GM23338 (cell line): ENCODE measurements at places on chromosomes 7 and 10. TPM values are rescaled to one million over a fixed set of nuclear protein-coding genes. Genes with fewer than 3 reads are reported as not detected.

DNA sequence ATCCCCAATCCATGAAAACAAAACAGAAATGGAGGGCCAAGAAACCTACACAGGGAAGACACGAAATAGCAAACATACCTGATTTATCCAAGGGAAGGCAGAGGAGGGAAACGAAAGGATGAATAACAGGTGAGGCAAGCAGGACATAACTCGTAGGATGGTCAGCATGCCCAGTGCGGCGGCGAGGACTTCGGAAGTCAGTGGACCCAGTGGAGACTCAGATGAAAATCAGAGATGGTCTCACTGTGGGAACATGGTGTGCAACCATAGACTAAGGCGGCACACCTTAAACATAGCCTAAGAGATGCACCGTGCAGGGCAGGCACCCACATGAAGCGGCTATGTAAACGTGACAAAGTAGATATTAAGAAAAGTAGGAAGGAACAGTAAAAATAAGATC, 157.5 kb downstream of the MGMT start:
- no peak overlapping the region for H3K4me3 ChIP-seq
- H3K27ac ChIP-seq, result no peak overlapping the region
- no peaks in the 10 kb centered on the region for H3K36me3 ChIP-seq

DNA sequence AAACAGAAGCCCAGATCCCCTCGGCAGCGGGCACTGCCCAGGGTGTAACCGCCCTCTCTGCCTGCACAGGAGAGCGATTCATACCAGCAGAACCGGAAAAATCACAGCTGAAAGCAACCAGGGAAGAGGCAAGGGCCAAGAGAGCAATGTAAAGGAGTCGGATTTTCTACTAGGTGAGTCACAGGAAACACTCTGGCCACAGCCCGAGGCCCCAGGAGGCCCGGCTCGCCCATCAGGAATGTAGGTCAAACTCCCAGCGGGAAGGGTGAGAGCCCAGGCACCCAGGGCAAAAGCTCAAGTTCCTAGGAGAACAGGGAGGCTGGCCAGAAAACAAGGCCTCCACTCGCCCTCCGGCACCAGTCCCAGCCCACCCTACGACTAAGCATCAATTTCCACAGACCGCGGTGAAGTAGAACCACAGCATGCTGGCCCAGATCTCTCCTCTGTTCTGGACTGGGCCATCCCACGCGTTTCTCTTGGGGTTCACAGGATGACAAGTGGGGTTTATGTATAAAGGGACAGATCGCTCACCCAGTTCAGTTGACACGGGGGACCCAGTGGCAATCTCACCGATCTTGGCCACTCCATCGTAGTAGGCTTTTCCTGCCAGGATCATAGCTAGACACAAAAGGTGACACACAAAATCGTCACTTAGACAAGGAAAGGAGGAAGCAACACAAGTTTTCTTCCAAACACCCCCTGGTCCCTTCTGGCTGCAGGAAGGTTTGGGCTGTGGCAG, 46.2 kb downstream of the BAIAP2L1 start:
- peak overlapping the region; percentile 55; the same call in 1 of the 2 replicates for H3K27ac ChIP-seq
- no peak for DNase-seq
- no peak overlapping the region for H3K4me3 ChIP-seq
- 0 out of 2 replicates have a peak, but pooled peaks cover 4% of the 10 kb centered on the region for H3K4me1 ChIP-seq

- DNase-seq, result no peak
- H3K27me3 ChIP-seq, result no peaks in the 10 kb centered on the region
- H3K4me3 ChIP-seq, result no peak overlapping the region
- H3K4me1 ChIP-seq, result no peaks in the 10 kb centered on the region
Observed at GRCh38 chr7:54847921-54848320, 88.9 kb upstream of the SEC61G start.

- no peak overlapping the region for H3K27ac ChIP-seq
- DNase-seq, result no peak
- H3K36me3 ChIP-seq, result no peaks in the 10 kb centered on the region
- H3K4me1 ChIP-seq, result no peaks in the 10 kb centered on the region; the same call in 1 of the 2 replicates
- peaks cover 27% of the 10 kb centered on the region for H3K27me3 ChIP-seq
- H3K4me3 ChIP-seq, result no peak overlapping the region
Observed at GRCh38 chr7:67361150-67361549, 364.5 kb downstream of the TYW1 start.

GRCh38 chr7:137933270-137934017, 68.4 kb downstream of the CREB3L2 start:
- H3K27ac ChIP-seq, result peak overlapping the region; percentile 40; the same call in 1 of the 2 replicates
- H3K4me3 ChIP-seq, result no peak overlapping the region
- no peaks in the 10 kb centered on the region for H3K36me3 ChIP-seq
- DNase-seq, result no peak

DNA sequence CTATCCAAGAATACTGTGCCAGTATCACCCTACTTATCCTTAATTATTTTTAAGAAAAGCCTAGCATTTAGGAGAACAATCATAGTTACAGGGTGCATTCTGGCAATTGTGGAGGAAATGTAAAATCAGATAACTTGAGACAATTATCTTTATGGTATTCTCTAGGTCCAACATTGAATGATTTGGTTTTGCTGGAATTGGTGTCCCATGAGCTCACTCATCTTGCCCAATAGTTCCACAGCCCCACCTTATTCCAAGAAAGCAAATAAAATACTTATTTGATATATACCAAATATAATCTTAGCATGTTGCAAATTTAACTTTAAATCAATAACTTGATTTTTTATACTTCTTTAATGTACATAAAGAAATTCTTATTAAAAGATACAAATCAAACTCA, 65.3 kb downstream of the DGKB start:
- H3K36me3 ChIP-seq, result no peaks in the 10 kb centered on the region
- no peaks in the 10 kb centered on the region for H3K27me3 ChIP-seq
- no peak overlapping the region for H3K27ac ChIP-seq
- no peak overlapping the region for H3K4me3 ChIP-seq

- no peaks in the 10 kb centered on the region for H3K27me3 ChIP-seq
- peaks cover 18% of the 10 kb centered on the region; the same call in 1 of the 2 replicates for H3K4me1 ChIP-seq
- H3K27ac ChIP-seq, result no peak overlapping the region
- no peak for DNase-seq
- no peak overlapping the region for H3K4me3 ChIP-seq
Observed at GRCh38 chr10:112185959-112186358, 2.4 kb upstream of the GPAM start.

DNA sequence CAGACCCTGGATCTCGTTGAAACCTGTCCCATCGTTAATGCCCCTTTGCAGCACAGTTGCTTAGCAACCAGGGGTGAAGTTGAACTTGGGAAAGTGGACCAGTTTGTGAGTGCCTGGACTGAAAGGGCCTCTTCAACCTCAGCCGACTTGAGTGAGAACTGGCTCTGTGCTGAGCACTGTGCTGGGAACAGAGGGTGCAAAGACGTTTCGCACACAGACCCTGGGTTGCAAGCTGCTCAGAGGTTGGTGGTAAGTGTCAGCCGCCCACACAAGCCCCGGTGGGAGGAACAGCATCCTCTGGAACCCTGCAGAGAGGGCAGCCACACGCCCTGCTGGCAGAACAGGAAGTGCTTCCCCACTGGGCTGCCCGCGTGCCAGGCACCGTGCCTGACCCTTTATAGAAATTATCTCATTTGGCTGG, 89.2 kb downstream of the CARD11 start:
- H3K36me3 ChIP-seq, result 0 out of 2 replicates have a peak, but pooled peaks cover 4% of the 10 kb centered on the region
- H3K4me1 ChIP-seq, result no peaks in the 10 kb centered on the region
- H3K27ac ChIP-seq, result no peak overlapping the region
- no peak overlapping the region for H3K4me3 ChIP-seq
- H3K27me3 ChIP-seq, result no peaks in the 10 kb centered on the region

- no peaks in the 10 kb centered on the region for H3K27me3 ChIP-seq
- no peaks in the 10 kb centered on the region for H3K4me1 ChIP-seq
- peak; percentile 37 for DNase-seq
- no peak overlapping the region for H3K4me3 ChIP-seq
Observed at GRCh38 chr10:80443531-80443974, 10.6 kb upstream of the TSPAN14 start.

The CTAGE4 gene
- 3.4 and 10.1 TPM in 2 replicates for total RNA-seq

The NKX1-2 gene
- 37.0 and 39.4 TPM in 2 replicates for total RNA-seq

The CUTC gene
- 20.2 and 25.8 TPM in 2 replicates for total RNA-seq

The JMJD1C gene
- total RNA-seq, result 405 and 435 TPM in 2 replicates

The CPXM2 gene
- total RNA-seq, result 5.3 and 8.1 TPM in 2 replicates

The TUBAL3 gene
- total RNA-seq, result not detected in 2 replicates
